ENCODE measurements at places on chromosomes 6 and 20.

- DNase-seq, result no peak
Observed at GRCh38 chr6:215335-216034, 76.8 kb upstream of the DUSP22 start.

GRCh38 chr6:20366082-20366830 is 35.4 kb upstream of the E2F3 start:
- DNase-seq, result no peak

- no peak for DNase-seq
Observed at GRCh38 chr20:58286729-58287128, 22.8 kb upstream of the RAB22A start.

GRCh38 chr6:32146287-32146686 is 5.5 kb downstream of the PRRT1 start:
- DNase-seq, result no peak

DNA sequence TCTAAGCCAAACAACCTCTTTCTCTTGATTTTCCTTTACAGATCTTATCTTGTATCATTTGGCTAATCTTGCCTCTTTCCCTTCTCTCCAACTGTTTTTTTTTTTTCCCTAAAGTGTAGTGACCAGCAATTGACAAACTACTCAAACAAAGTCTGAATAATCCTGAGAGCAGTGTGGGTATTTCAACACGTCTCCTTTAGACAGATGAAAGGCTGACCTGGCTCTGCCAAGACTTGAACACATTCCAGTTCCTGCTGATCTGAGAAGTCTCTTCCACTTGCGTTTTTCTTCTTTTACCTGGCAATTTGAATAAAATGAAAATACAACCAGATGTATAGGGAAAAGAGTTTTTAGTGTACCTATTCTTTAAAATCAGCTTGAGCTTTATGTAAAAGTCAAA is 168.4 kb downstream of the GJA10 start:
- no peak for DNase-seq

DNA sequence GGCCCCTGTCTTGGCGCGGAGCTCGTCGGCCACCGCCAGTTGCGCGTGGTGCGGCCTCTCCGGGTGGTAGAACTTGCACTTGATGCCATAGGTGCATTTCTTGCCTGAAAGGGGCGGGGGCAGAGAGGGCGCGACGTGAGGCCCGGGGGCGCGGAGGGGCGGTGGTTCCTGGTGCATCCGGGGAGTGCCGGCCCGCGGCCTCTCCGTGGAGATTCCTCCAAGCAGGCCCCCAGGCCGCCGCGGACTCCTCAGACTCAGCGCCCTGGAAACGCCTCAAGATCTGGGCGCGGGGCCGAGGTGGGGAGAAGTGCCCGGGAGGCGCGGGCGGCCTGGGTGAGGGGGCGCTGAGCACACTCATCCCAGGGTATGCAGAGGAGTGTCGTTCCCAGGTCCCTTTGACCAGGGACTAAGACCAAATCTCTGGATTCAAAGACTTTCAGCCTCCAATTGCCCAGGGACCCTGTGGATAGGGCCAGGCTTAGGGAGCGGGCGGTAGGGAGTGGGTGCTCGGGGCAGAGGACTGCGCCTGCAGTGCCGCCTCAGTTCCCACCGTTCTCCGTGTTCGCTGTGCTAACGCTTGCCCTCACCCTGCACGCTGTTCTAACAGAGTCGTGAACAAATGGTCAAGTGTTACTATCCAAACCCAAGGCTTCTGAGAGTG is 33.3 kb downstream of the ZC3H12D start:
- DNase-seq, result no peak

GRCh38 chr6:147479857-147480256 is 28.6 kb upstream of the SAMD5 start:
- DNase-seq, result no peak

DNA sequence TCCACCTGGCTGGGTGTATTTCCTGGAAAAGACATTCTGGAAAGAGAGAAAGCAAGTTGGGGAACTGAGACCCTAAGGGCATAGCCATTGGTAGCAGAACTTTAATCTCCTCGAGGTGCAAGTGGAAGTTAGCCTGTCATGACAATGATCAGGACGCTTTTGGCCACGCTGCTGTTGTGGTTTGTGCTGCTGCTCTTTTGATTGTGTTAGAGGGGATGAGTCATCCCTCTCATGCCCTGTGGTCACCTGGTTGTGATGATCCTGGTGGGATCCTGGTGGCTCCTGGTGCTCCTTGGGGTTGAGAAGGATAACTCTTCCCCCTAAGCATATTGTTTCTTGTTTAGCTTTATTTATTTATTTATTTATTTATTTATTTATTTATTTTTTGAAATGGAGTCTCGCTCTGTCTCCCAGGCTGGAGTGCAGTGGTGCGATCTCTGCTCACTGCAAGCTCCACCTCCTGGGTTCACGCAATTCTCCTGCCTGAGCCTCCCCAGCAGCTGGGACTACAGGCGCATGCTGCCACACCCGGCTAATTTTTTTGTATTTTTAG is 350.3 kb downstream of the KIF16B start:
- no peak for DNase-seq

DNA sequence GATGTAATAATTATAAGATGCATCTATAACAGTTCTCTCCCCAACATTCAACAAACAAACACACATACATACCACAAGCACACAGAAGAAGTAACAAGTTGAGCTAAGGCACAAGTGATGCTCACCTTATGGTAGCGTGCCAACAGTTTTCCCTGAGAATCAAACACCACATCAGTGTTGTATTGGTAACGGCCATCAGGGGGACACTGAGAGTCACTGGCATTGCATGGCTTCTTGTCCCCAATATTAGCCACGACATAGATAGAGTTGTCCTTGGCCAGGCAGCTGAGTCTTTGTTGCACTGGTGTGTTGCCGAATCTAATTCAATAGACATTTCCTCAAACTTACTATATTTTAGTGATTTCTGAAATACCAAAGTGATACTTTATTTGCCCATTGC is 14.8 kb upstream of the VNN1 start:
- DNase-seq, result no peak

DNA sequence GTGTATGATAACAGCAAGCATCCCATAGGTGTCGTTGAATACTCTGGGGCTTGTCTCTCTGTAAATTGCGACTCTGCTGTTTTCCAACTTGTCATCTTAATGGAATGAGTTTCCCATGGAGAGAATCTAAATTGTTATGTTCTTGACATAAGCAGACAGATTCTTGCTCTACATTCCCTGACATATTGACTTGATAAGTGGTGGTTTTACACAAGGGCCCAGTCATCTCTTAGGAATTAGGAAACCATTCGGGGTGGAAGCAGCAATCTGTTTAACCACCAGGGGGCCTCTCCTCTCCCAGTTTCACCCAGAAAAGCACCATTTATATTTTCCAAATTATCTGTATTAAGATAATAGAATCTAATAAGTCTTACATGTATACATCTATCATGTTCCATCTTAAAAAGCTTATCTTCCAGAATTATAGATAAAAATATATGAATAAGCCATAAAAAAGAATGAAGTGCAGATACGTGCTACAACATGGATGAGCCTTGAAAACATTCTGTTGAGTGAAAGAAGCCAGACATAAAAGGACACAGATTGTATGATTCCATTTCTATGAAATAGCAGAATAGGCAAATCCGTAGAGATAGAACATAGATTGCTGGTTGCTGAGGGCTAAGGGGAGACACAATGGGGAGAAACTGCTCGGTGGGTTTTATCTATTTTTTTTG is 23.1 kb upstream of the MROH8 start:
- no peak for DNase-seq

- DNase-seq, result no peak
Observed at GRCh38 chr20:49725694-49726093, 12.0 kb upstream of the B4GALT5 start.

- no peak for DNase-seq
Observed at GRCh38 chr6:166625356-166625755, 1.7 kb downstream of the RPS6KA2 start.

DNA sequence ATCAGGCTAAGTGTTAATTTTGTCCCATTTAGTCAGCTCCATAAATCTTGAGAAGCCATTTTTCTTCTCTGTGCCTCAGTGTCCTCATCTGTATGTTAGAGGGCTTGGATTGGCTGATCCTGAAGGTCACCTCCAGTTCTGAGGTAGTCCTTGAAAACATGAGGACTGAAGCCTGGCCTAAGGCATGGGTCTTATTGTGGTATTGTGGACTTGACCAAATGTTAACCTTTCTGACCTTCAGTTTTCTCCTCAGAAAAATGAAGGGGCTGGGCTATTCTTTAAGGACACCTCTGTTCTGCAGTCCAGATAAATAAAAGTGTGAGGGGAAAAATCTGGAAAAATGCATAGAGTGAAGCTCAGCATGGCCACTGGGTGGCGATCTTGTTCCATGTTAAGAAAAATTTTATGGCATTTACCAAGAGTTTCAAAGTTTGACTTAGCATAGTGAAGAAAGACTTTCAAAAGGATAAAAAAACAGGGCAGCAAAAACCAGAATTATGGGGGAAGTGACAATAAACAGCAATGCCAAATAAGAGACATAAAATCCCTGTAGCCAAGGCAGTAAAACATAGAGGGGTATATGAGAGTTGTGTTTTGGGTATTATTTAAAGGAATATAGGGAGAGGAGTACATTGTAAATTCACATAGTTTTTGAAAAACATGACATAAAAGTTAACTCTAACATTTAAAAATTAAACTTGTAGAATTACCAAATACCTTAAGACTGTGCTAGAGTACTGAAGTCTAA is 13.2 kb upstream of the TFB1M start:
- peak; percentile 47 for DNase-seq

DNA sequence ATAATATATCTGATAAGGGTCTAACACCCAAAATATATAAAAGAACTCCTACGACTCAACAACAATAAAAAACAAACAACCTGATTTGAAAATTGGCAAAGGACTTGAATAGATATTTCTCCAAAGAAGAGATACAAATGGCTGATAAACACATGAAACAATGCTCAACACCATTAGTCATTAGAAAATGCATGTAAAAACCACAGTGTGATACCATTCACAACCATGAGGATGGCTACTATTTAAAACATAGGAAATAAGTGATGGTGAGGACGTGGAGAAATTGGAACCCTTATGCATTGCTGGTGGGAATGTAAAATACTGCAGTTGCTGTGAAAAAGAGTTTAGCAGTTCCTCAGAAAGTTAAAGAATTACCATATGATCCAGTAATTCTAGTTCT is 41.4 kb downstream of the PTGIS start:
- no peak for DNase-seq

DNA sequence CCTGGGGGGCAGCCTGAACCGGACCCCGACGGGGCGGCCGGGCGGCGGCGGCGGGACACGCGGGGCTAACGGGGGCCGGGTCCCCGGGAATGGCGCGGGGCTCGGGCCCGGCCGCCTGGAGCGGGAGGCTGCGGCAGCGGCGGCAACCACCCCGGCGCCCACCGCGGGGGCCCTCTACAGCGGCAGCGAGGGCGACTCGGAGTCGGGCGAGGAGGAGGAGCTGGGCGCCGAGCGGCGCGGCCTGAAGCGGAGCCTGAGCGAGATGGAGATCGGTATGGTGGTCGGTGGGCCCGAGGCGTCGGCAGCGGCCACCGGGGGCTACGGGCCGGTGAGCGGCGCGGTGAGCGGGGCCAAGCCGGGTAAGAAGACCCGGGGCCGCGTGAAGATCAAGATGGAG is 636 bp downstream of the SRF start:
- no peak for DNase-seq

DNA sequence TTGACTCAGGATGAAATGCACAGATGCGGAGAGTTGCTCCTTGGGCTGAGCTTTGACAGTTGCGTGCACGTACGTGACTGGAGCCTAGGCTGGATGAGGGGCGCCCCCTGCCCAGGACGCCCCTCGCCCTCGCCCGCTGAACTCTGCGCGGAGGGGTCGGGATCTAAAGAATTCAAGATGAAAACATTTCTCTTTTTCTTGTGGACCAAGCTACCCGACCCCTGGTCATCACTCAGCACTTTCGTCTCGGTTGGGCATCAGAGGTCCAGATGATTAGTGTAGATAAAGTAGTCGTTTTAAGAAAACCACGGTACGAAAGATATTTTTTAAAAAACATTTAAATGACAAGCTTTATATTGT is 700 bp downstream of the DTD1 start:
- no peak for DNase-seq

- peak; percentile 73 for DNase-seq
Observed at GRCh38 chr6:46419576-46420002, 71.7 kb downstream of the RCAN2 start.

GRCh38 chr6:90494067-90494780 is 92.6 kb downstream of the MAP3K7 start:
- no peak for DNase-seq

- no peak for DNase-seq
Observed at GRCh38 chr6:92354270-92354829, 1065.0 kb downstream of the EPHA7 start.

DNA sequence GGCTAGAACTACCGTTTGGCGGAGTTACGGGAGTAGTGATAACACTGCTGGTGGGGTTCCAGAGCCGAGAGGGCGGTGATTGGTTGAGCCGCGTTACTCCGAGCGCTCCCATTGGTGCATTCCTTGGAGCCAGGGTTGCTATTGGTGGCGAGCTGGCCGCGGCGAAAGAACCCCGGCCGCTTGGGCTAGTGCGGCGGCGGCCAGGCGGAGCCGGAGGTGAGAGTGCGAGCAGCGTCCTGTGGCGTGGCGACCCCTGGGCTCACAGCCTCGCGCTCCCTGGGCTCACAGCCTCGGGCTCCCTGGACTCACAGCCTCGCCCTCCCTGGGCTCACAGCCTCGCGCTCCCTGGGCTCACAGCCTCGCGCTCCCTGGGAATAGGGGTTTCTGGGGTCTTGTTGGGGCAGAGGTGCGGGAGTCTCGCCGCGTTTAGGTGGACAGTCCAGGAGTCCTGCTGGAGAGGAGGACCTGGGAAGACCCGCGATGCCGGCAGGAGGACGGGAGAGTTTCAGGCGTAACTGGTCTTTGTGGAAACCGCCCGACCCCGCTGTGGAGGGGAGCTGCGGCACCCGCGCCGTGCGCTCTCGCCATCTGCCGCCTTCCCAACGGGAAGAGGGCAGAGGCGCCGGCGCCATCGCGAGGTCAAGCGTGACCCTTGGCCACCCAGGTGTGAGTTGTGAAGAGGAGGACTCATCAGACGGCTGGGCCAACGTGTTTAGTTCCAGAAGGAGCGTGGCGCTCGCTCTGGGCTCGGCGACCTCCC is 12.2 kb downstream of the PRDM13 start:
- DNase-seq, result no peak

DNA sequence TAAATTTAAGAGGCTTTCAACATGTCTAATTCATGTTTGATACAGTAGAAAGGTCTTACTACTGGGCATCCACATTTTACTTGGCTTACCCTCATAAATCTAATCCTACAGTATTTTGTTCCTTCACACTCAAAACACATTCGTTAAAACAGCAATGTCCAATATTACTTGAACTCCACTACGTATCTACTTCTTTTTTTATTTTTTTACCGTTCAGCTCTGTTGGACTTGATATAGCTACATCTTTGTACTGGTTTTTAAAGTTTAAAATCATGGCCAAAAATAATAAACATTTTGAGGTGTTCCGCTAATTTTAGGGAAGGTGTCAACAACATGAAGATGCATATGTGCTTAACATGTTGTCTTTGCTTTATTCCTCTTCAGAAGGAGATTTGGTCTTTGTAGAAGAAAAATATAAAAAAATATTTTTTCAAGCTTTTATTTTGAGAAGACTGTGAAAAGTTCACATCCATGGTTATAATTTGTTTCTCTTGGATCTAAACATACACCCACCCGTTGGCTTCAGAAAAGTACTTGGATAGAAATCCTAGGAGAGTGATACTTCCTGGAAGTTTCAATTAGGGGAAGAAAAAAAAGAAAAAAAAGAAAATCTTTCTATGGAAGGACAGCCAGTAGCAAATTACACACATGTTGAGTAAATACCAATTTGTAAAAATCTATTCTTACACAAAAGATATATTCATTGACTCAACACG is 71.5 kb downstream of the EPB41L2 start:
- DNase-seq, result no peak

GRCh38 chr20:33164763-33165095 is 3.2 kb upstream of the BPIFA2 start:
- DNase-seq, result no peak

GRCh38 chr20:58660855-58661597 is 9.9 kb downstream of the STX16 start:
- no peak for DNase-seq
